ENCODE measurements at places on chromosomes 11 and 22. TPM values are rescaled to one million over a fixed set of nuclear protein-coding genes. Genes with fewer than 3 reads are reported as not detected.

GRCh38 chr11:76280151-76280881 is 74.0 kb upstream of the WNT11 start:
- DNase-seq: no peak

Gene AQP11
- 1.2 TPM for total RNA-seq

DNA sequence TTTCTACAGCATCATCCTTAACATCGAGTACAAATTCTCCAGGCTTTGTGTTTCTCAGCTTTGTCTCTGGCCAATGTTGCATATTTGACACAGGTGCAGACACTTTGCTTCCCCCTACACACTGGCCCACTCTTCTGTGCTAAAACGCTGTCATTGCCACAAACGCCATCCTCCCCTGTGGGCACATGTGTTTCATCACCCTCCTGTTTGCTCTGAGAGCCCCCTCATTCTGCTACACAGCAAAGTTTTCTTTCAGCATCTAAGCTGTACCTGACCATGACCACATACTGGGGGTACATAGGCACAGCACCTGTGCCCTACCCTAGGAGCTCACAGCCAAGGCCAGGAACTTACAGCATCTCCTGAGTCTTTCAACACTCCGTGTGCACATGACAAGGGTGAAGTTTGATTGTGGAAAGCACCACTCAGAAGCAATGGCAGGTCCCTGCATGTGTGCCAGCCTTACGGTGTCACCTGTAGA is 7.9 kb upstream of the IGLL5 start:
- no peak for DNase-seq

DNA sequence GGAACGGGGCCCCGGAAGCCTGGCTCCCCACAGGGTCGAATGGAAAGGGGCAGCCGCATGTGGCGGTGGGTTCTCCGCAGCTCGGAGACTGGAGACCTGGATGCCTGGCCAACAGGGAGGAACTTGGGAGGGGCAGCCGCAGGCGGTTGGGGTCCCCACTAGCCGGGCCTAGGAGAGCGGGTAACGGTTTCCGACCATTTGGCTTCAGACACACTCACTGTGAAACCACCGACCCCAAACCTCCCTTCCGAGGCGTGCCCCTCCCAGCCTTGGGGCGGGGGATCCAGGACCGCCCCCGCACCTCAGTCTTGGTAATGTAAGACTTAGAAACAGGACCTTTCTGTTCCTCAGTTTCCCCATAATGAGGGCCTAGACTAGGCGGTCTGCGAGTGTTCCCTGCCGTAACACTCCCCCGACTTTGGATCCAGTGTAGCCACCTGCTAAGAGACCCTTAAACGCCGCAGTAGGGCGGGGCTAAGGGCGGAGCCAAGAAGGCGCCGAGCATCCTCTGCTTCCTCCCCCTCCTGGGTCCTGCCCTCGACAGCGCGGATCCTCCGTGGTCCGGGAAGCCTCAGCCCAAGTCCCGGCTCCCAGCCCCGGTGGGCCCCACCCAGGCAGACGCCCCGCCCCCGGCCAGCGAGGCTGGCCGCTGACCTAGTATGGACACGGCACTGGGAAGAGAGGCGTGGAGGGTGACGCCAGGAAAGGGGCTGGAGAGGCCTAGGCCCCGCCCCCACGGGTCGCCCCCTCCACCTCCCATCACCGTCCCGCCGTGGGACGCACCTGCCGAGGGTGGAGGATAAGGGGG is 1.8 kb upstream of the RASGRP2 start:
- DNase-seq: no peak

DNA sequence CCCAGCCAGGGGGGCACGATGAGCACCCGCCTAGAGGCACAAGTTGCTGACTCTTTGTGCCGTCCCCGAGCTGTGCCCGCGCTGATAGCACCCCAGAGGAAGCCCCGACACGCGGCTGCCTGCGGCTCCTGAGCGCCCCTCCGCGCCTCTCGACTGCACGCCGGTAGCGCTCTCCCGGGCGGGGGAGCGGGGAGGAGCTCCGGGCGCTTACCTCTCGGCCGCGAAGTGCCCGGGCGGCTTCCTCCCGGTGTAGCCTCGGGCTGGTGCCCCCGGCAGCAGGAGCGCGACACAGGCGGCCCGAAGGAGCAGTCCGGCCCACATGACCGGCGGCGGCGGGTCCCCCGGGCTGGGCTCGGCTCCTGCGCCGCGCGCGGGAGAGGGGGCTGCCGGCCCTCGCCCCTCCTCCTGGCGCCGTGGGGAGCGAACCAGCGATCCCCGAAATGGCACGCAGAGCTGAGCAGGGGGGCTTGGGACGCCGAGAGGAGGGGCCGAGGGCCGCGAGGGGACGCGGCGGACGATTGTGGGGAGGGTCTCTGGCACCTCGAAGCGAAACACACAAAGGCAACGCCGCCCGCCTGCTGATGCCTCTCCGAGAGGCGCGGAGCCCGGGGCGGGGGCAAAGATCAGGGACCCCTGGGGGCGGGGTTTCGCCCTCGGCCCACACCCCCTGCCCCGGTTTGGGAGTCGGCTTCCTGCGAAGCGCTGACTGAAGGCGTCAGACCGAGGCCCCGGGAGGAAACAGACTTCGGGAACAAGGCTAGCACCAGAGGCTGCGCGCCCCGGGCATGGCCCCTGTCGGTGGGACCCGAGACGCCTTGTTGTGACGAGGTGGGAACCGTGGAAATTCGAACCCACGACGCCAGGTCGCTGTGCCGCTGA is at the start of gene VWCE:
Gene VWCE, minus strand, starts transcription at position 600 of the 879 bp plus-strand sequence. Its CDS starts 279 bp downstream, at position 321.
- DNase-seq: peak; percentile 86

GRCh38 chr22:40588726-40589125 is 47.8 kb downstream of the MRTFA start:
- no peak for DNase-seq

GRCh38 chr11:92227959-92228935 is 3.6 kb downstream of the FAT3 start:
- DNase-seq: no peak

DNA sequence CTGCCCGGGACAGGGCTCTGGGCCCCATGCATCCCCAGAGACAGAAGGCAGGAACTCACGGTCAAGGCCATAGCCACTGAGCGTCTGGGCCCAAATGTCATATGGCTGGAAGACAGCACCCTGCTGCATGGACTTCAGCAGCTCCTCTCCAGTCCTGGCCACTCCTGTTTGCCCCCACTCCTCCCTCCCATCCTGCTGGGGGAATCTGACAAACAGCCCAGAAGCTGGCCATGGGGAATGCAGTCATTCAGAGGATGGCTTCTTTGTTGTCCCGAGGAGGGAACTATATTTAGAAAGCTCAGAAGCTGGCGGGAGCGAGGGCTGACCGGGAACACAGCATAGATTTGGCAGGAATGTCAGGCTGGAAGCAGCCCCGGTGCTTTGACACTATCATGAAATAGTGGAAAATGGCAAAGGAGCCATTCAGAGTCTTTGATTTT is 35.0 kb downstream of the DKK3 start:
- no peak for DNase-seq

GRCh38 chr11:60927061-60927592 is 2.9 kb downstream of the TMEM132A start:
- DNase-seq: no peak

Gene TREH
- not detected for total RNA-seq

Gene POTEH
- total RNA-seq: not detected

- no peak for DNase-seq
Measured at GRCh38 chr11:46361283-46362155, 14.3 kb downstream of the DGKZ start.

- no peak for DNase-seq
Measured at GRCh38 chr11:59079086-59079485, 7.0 kb upstream of the GLYATL1B start.

All from H1 (cell line).